Panc1 (cell line): ENCODE measurements at places on chromosomes 6 and 20.

GRCh38 chr6:88775866-88776571, 187.4 kb downstream of the RNGTT start:
- no peaks in the 10 kb centered on the region for H3K27me3 ChIP-seq
- DNase-seq = no peak
- H3K36me3 ChIP-seq = no peaks in the 10 kb centered on the region
- H3K27ac ChIP-seq = no peak overlapping the region
- no peaks in the 10 kb centered on the region for H3K4me1 ChIP-seq
- no peak overlapping the region for H3K4me3 ChIP-seq

DNA sequence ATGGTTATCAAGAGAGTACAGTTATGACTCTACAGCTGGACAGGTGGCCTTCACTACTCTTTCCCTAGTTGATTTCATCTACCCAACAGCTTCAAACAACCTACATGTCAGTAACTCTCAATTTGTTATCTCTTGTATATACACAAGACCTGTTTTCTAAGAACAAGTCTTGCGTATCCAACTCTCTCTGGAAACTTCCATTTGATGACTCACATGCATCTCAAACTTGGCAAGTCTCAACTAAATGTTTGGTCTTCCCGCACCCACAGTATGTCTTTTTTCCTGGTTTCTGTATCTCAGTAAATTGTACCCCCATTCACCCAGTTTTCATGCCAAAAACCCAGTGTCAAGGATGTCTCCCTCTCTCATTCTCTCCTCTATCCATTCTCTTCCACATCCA, 97.7 kb downstream of the BTBD9 start:
- no peaks in the 10 kb centered on the region for H3K36me3 ChIP-seq
- H3K4me3 ChIP-seq = no peak overlapping the region
- no peaks in the 10 kb centered on the region for H3K27me3 ChIP-seq
- no peaks in the 10 kb centered on the region for H3K4me1 ChIP-seq
- no peak overlapping the region for H3K27ac ChIP-seq
- no peak for DNase-seq

DNA sequence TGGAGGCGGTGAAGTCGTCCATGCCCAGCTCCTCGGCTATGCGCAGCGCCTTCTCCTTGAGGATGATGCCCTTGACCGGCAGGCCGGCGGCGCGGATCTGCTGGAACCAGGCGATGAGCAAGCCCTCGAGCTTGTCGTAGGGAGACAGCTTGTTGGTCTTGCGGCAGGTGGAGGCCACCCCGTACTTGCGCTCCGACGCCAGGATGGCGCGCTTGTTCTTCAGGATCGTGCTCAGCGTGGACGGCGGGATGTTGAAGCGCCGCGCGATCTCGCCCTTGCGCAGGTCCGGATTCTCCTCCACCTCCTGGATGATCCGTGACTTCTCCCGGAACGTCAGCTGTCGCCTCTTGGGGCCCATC, 435 bp downstream of the CENPB start:
- no peak for DNase-seq
- peak overlapping the region; percentile 87 for H3K27ac ChIP-seq
- H3K4me1 ChIP-seq = peaks cover 21% of the 10 kb centered on the region
- no peaks in the 10 kb centered on the region for H3K27me3 ChIP-seq
- H3K4me3 ChIP-seq = peak overlapping the region; percentile 75

DNA sequence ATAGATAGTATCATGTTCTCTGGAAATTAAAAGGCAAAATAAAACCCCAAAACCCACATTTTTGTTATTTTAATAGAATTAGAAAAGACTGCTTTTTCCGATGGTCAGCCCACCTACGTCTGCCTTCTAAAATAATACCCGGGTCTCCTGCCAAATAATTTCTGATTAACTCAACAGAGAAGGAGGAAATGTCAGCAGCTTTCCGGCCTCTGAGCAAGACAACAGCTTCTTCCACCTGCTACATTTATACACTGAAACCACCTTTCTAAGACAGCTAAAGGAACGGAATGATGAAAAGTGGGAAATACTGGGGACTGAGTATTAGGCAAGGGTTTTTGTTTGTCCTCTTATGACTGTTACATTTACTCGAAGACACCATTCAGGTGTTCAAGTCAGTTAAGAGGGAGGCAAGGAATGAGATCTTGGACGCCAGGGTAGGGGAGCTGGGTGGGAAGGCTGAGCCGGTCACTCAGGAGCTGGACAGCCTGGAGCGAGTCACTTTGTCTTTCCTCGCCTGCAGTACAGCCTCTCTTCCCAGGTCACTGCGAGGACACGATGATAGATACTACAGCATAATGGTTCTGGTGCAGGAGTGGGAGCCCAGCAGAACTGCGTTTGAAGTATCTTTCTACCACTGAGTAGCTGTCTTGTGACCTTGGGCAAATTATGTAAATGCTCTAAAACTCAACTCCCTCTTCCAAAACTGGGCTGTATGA, 96.3 kb upstream of the QKI start:
- H3K36me3 ChIP-seq = no peaks in the 10 kb centered on the region
- no peak overlapping the region for H3K4me3 ChIP-seq
- no peak for DNase-seq
